Cardiac atrium fibroblast (primary cell): ENCODE measurements at places on chromosomes 4 and X. TPM values are rescaled to one million over a fixed set of nuclear protein-coding genes. Genes with fewer than 3 reads are reported as not detected.

CLDN34 gene
- total RNA-seq: not detected in 2 replicates

LNX1 gene
- 2.9 and 7.6 TPM in 2 replicates for total RNA-seq

CABS1 gene
- total RNA-seq: not detected in 2 replicates

SFRP2 gene
- not detected in 2 replicates for total RNA-seq

SSX3 gene
- total RNA-seq: not detected in 2 replicates

PCDH18 gene
- 26.9 and 46.4 TPM in 2 replicates for total RNA-seq

PDZD4 gene
- total RNA-seq: 1.1 and 5.5 TPM in 2 replicates

PDGFRA gene
- total RNA-seq: 240 and 418 TPM in 2 replicates

DAPP1 gene
- total RNA-seq: not detected in 2 replicates

G3BP2 gene
- 101 and 103 TPM in 2 replicates for total RNA-seq

TLL1 gene
- under 0.01 and 0.16 TPM in 2 replicates for total RNA-seq

SMR3B gene
- not detected in 2 replicates for total RNA-seq

SPOCK3 gene
- 0.36 and 0.49 TPM in 2 replicates for total RNA-seq

LRRC66 gene
- 0.18 and 0.32 TPM in 2 replicates for total RNA-seq

CYSLTR1 gene
- not detected in 2 replicates for total RNA-seq

ATP11C gene
- 54.7 and 70.3 TPM in 2 replicates for total RNA-seq

CENPVL2 gene
- not detected in 2 replicates for total RNA-seq

TMEM185A gene
- total RNA-seq: 8.1 and 11.0 TPM in 2 replicates

C4orf36 gene
- 0.49 TPM in 1 of 2 replicates, not detected in the other for total RNA-seq

FGA gene
- total RNA-seq: not detected in 2 replicates

TCEANC gene
- total RNA-seq: 2.6 and 3.1 TPM in 2 replicates

FAT1 gene
- total RNA-seq: 56.9 and 113 TPM in 2 replicates
